Stimulated activated CD4-positive, alpha-beta T cell treated with anti-CD3 and anti-CD28 coated beads, Interleukin-4, amount 100 ng/mL, for 1 hour (primary cell): ENCODE measurements at places on chromosomes 2 and 18.

GRCh38 chr2:235041221-235041917 is 89.6 kb downstream of the SH3BP4 start:
- DNase-seq, result no peak

DNA sequence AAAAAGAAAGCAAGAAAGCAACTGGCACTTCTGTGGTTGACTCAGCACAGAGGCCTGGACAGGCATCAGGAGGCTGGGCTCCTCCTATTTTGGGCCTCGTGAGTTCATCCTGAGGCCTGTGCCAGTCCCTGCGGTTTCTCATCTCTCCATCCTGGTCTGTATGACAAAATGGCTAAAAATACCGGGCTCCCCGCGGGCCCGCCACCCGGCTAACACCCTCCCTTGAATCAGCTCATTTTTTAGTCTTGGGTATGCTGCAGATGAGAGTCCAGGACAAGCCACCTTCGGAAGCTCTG is 62.3 kb upstream of the YWHAQ start:
- DNase-seq, result no peak

DNA sequence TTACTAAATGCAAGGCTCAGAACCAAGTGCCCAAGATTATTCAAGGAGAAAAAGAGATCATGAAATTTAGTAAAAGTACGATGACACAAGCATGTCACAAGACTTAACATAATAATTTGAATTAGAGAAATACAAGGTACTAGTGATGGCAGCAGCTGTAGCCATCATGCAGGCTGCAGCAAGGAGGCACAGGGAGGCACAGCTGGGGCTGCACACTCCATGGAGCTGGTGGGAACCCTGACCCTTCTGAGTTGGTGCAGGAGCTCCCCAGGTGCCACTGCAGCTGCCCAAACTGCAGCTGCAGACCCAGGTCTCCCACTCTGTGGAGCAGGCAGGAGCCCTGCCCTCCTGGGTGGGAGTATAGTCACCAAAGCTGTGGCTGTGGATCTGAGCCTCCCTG is 46.0 kb downstream of the COL3A1 start:
- no peak for DNase-seq

DNA sequence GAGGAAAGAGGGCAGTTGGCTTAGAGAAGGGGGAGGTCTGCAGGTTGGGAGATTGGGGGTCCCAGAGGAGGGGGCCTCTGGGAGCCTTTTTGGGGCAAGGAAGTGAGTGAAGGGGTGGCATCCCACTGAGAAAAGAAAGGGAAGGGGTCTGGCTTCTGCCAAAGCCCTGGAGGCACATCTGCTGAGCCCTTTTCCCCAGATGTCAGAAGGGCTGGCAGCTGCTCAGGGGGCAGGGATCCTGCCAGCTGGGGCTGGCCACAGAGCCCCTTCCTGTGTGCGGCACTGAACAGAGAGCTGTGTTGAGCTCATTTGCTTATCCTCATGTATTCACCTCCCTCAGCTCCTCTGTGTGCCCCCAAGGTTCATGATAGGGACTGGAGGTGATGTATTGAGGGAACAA is 54.5 kb downstream of the APOB start:
- DNase-seq, result no peak

GRCh38 chr18:23838801-23839366 is 149.6 kb downstream of the LAMA3 start:
- no peak for DNase-seq

DNA sequence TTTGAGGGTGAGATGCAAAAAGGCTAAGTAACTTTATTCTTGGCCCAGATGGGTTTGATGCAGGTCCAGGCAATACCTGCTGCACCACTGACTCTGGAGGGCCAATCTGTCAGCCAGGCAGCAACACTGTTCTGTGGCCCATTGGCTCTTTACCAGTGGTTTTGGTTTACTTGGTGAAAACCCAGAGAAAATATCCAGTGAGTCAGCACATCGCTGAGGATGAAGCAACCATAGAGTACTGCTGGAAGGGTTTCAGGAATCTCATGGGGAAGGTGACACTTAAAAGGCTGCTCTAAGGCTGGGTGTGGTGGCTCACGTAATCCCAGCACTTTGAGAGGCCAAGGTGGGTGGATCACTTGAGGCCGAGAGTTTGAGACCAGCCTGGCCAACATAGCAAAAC is 192.5 kb upstream of the FAM98A start:
- DNase-seq, result no peak

- no peak for DNase-seq
Observed at GRCh38 chr2:157931542-157931941, 55.4 kb upstream of the ACVR1 start.

GRCh38 chr2:105082107-105082506 is 44.2 kb downstream of the MRPS9 start:
- DNase-seq, result no peak

DNA sequence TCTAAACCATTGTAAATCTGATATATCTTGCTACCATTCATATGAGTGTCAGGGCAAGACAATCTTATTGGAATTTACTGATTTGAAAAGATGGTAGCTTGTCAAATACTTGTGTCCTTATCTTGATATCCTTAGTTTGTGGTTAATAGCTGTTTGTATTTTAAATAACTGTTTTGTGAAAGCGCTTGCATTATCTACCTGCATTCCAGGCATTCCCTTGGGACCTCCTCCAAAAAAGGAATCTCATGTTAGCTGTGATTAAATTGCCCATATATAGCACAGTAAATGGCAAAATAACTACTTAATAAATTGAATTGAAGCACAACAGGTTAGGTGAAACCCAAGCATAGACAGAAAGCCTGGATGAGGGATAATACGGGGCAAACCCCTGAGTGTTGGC is 13.9 kb downstream of the CNTNAP5 start:
- DNase-seq, result no peak

DNA sequence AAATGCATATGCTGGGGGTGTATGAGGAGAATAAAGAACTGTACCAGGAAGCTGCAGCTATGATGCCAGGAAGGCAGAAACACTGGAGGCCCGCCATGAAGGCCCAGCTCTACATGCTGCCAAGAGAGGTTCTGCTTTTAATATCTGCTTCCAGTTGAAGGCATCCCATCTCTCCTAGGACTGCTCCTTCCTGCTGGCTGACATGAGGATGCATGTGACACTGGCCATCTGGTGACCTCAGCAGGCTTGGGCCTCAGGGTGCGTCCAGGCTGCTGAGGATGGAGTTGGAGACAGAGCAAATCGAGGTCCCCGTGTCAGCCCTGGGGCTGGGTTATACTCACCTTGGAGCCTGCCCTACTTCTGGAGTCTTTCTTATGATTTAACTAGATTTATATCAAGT is 49.0 kb downstream of the PSMG2 start:
- no peak for DNase-seq

- peak; percentile 92 for DNase-seq
Observed at GRCh38 chr2:237673130-237674001, 46.0 kb downstream of the LRRFIP1 start.

DNA sequence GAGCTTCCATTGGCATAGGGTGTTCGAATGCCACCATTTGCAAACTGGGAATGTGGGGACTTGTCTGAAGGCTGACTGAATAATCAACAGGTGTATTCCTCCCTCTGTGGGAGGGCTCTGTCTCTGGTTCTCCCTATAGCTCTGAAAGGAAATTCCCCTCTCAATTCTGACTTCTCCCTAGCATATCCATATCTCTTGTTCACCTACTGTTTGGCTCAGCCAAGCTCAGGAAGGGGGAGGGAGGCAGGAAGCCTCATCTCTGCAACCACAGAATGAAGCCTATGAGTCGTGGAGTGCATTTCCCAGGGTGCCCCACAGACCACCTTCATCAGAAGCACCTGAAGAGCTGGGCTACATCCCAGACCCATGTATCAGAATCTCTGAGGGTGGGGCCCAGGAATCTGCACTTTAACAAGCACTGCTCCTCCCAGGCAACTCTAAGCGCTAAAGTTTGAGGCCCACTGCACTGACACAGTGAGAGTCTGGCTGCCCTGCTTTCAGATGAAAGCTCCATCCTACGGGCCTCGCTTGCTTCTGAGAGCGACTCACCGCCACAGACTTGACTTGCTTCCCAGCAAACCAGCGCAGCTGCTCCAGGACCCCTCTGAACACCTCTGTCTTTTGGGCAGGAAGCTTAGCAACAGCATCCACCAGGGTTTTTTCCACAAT is 32.0 kb downstream of the XDH start:
- no peak for DNase-seq

DNA sequence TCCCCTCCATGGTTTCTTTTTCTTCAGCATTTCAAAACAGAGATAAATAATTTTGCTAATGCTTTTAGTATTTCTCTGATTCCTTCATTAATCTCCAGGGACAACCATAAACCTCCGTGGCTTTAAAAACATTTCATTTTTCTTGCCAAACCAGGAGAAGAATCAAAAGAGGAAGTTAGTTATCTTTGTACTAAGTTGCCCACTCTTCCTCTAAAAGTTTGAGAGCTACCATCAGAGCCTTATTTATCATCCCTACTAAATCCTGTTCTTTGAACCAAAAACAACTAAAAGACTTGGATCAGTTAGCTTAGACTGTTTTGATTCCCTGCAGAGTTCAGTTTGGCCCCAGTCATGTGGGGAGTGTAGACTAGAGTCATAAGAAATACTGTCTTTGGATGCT is 208.4 kb downstream of the SETBP1 start:
- no peak for DNase-seq

DNA sequence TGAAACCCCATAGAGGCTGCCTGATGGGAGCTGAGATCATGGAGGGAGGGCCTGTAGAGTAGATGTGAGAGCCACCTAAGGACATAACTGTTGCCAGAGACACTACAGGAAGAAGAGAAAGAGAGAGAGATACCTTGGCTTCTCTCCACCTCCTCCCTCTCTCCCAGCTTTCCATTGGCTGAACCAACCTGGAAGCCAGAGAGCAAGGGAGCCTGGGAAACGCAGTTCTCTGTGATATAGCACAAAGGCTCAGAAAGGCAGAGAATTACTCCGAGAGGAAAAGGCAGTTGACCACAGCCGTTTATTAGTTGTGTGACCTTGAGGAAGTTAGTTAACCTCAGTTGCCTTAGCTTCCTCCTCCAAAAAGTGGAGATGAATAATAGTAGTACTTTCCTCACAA is 37.7 kb upstream of the MAT2A start:
- no peak for DNase-seq

DNA sequence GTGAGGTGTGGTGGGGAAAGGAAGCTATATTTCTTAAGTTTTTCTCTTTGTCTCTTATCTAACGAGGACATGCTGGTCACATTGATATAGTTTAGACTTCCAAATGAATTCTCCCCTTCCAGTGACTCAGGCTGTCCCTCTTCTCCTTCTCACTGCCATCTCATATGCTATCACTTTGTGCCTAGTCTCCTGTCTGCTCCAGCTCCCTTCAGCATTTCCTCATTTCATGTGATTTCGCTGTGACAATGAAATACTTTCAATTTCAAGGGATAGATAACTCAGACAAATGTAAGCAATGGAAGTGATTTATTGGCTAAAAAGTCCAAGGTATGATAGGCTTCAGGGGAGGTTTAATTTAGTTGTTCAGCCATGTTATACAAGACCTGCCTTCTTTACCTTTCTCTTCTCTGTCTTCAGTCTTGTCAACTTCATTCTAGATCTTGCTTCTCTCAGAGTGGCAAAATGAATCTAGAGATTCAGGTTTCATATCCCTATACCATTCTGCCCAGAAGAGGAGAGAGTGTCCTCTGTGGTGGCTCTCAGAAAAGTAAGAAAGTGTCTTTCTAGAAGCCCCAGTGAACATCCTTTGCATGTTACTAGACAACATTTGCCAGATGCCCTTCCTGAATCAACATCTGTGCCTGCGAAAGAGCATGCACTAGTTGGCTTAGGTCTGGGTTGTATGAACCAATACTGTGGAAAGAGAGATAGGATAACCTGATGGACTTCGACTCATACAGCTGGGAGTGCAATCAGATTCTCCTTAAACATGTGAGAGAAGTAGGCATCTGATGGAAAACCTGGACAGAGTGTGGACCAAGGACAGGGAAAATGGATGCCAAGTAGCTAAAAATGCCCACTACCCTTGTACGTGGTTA is 29.9 kb upstream of the GPR155 start:
- DNase-seq, result no peak

- DNase-seq, result no peak
Observed at GRCh38 chr2:210657874-210658273, 101.5 kb downstream of the CPS1 start.

DNA sequence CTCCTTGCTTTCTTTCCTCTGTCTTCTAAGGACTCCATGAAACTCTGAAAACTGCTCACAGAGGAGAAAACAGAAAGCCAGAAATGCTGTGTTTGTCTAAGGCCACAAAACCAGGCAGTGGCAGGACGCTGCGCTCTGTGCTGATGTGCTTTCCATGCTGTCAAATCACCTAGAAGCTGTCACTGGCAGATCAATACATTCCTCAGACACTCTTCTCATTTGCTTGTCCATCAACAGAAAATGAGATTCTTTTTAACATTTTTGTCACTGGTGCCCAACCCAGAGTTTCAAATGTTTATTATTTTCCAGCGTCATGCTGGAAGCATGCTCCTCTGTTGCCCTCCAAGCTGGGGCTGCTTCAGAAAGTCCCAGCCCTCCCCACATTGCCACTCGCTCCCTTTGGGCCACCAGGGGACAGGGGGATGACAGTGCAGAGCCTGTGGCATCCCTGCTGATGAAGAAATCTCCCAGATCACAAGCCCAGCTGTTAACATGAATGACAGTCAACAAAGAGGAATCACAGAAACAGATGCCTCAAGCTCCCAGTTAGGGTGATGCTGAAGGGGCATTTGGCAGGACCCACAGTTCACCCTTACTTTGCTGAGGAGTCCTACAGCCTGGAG is 117.5 kb upstream of the MEIS1 start:
- DNase-seq, result no peak

DNA sequence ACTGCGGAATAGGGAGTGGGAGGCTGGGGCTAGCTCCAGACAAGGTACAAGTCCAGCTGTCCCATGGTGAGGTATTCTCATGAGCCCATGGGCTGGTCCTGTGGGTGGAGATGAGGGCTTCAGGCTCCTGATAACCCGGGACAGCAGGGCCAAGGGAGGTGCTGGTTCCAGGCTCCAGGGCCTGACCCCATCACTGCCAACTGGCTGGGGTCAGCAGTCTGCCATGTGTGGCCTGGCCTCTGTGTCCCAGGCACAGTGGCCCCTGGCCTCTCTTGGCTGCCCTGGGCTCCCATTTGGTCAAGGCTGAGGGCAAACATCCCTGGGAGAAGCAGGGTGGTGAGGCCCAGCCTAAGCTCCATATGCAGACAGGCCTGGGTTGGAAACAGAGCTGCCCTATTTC is 966 bp upstream of the OXER1 start:
- DNase-seq, result no peak

- no peak for DNase-seq
Observed at GRCh38 chr18:67468038-67468437, 48.5 kb downstream of the DSEL start.

DNA sequence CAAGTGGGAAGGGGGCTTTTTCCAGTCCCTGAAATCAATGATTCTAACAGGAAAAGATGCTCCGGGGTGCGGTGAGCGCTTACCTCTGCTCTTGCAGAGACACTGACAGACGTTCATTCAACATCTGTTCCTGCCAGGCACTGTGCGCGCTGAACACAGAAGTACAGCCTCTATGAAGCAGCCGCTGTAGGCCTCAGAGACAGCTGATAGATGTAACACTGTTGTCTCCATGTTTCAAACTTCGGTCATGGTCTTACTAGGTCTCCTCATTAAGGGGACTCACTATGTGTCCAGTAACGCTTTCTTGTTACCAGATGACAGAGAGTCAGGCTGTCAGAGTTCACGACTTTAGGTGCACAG is 649 bp upstream of the CLIP4 start:
- no peak for DNase-seq

- no peak for DNase-seq
Observed at GRCh38 chr2:168915441-168916330, 14.6 kb downstream of the G6PC2 start.

GRCh38 chr2:37764739-37765138 is 93.3 kb upstream of the CDC42EP3 start:
- DNase-seq, result no peak

- no peak for DNase-seq
Observed at GRCh38 chr2:186968277-186968676, 119.3 kb upstream of the ZSWIM2 start.
